ENCODE measurements at places on chromosomes 7 and 10.

GRCh38 chr10:93461807-93462178, 20.3 kb downstream of the MYOF start:
- H3K36me3 ChIP-seq, result no peaks in the 10 kb centered on the region
- DNase-seq, result no peak

DNA sequence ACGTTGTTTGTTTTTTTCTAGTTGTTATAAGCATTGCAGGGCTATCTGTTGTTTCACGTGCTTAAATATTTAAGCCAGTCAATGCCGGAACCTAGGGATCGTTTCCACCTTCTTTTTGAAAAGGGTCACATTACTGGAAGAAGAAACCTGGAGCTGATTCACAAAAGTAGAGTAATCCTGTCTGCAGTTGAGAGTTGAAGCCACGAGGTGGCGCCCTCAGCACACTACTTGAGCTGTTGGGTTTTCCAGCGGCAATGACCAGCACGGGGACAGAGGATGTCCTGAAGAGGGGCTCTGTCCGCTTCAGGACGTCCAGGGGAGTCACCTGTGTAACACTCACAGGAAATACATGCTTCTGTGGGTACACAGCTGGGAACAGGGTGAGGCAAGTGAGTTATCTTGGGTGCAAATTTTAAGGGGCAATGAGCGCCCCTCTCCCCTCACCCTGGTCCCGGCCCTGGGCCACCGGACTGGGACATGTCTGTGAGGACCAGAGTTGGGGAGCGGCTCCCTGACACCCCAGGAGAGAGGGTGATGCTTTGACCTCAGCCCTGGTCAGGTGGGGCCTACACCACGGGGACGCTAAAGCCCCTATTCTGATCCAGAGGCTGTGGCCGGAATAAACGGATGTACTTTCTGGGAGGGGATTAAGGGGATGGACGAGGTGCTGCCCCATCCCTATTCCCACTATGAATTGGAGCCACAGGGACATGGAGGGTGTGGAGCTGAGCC, 26.3 kb upstream of the WDFY4 start:
- H3K27me3 ChIP-seq, result no peaks in the 10 kb centered on the region
- no peak overlapping the region for H3K4me3 ChIP-seq
- no peak overlapping the region for H3K27ac ChIP-seq
- no peaks in the 10 kb centered on the region for H3K36me3 ChIP-seq
- DNase-seq, result no peak
- peaks cover 15% of the 10 kb centered on the region for H3K4me1 ChIP-seq

GRCh38 chr7:2196381-2197378, 36.1 kb downstream of the MAD1L1 start:
- H3K27ac ChIP-seq, result peak overlapping the region; percentile 71
- no peaks in the 10 kb centered on the region for H3K36me3 ChIP-seq
- H3K4me3 ChIP-seq, result no peak overlapping the region

DNA sequence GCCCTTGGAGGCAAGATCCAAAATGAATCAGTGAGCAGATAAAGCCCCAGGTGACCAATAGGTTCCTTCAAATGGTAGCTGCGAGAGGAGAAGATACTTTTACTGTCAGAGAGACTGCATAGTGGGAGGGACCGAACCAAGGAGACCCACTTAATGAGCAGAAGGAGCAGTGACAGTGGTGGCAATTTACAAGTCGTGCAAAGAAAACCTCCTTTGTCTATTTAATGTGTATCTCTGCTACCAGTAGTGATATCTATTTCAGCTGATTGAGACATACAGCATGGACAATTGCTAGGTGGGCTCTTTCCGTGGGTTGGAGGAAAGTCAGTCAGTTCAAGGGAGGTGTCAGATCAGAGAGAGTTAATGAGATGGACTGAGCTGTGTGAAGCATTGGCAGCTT, 480.4 kb downstream of the GATA3 start:
- H3K4me3 ChIP-seq, result no peak overlapping the region
- H3K36me3 ChIP-seq, result no peaks in the 10 kb centered on the region
- no peaks in the 10 kb centered on the region for H3K27me3 ChIP-seq
- no peak overlapping the region for H3K27ac ChIP-seq
- no peaks in the 10 kb centered on the region for H3K4me1 ChIP-seq

GRCh38 chr7:22184549-22185199, 172.3 kb downstream of the RAPGEF5 start:
- DNase-seq, result no peak
- no peaks in the 10 kb centered on the region for H3K27me3 ChIP-seq
- H3K27ac ChIP-seq, result no peak overlapping the region
- no peaks in the 10 kb centered on the region for H3K36me3 ChIP-seq
- H3K4me1 ChIP-seq, result no peaks in the 10 kb centered on the region

DNA sequence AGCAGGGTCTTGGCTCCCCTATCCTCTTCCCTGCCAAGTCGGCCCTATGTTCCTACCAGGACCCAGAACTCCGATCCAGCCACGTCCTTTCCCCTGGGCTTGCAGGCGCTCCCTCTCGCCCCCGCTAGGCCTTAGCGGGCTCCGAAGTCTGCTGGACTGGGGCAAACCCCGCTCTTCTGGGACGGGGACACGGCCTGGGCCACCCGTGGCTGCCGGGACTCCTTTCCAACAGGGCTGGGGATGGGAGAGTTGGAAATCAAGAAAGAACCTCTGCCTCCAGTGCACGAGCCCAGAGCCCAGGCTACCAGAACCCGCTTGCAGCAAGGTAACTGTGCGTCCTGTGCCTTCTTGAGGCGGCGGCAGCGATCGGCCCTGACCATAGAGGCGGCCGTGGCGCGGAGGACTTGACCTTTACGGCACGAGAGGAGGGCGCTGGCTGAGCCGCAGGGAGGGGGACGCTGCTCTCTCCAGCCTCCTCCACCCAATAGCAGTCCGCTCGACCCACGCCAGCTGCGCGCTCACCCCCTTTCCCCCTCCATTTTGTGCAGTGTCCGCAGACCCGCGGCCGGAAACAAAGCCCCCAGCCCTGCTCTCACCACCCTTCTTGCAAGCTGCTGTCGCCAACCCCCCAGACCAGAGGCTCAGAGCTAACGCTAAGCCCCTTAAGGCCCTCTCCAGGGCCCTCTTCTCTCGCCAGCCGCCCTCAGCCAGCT, 7.0 kb upstream of the HOXA11 start:
- peaks cover 14% of the 10 kb centered on the region for H3K4me1 ChIP-seq
- peaks cover 6% of the 10 kb centered on the region for H3K27me3 ChIP-seq
- peak overlapping the region; percentile 57 for H3K4me3 ChIP-seq
- DNase-seq, result no peak
- H3K36me3 ChIP-seq, result no peaks in the 10 kb centered on the region
- H3K27ac ChIP-seq, result peak overlapping the region; percentile 99

DNA sequence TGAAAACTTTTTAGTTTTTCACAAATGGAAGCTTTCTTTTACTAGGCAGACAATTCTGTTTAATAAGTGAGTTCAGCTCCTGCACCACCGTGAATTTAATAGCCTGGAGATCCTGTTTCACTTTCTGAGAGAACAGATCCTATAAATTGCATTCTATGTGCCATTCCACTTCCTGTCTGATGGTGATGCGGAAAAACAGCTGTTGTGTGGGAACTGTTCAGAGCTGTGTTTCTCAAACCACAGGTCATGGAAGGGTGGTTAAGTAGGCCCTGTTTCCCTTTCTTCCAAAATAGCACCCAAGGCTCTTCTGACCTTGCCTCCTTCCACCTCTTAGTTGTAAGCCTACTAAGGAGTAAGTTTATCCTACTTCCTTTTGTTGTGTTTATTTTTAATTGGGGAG, 97.2 kb upstream of the DKK1 start:
- DNase-seq, result peak; percentile 10
- H3K36me3 ChIP-seq, result no peaks in the 10 kb centered on the region
- no peak overlapping the region for H3K4me3 ChIP-seq
- H3K27me3 ChIP-seq, result no peaks in the 10 kb centered on the region
- peak overlapping the region; percentile 74 for H3K27ac ChIP-seq
- peaks cover 42% of the 10 kb centered on the region for H3K4me1 ChIP-seq

DNA sequence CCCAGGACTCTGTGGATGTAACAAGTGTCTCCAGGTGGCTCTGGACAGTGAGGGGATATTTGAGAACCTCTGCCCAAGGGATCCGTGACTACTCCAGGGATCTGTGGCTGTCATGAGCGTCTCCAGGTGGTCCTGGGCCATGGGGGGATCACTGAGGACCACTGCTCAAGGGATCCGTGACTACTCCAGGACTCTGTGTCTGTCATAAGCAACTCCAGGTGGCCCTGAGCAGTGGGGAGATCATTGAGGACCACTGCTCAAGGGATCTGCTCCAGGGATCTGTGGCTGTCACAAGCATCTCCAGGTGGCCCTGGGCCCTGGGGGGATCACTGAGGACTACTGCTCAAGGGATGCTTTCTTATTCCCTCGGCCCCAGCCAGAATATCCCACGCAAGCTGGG, 133.2 kb upstream of the ADARB2 start:
- H3K4me3 ChIP-seq, result no peak overlapping the region
- no peak overlapping the region for H3K27ac ChIP-seq
- no peak for DNase-seq
- no peaks in the 10 kb centered on the region for H3K36me3 ChIP-seq
- no peaks in the 10 kb centered on the region for H3K27me3 ChIP-seq

- H3K36me3 ChIP-seq, result no peaks in the 10 kb centered on the region
- H3K4me1 ChIP-seq, result no peaks in the 10 kb centered on the region
- H3K4me3 ChIP-seq, result no peak overlapping the region
- H3K27me3 ChIP-seq, result no peaks in the 10 kb centered on the region
Measured at GRCh38 chr10:105973360-105973759, 1191.1 kb downstream of the SORCS1 start.

- no peak overlapping the region for H3K4me3 ChIP-seq
- no peaks in the 10 kb centered on the region for H3K36me3 ChIP-seq
- H3K4me1 ChIP-seq, result no peaks in the 10 kb centered on the region
- H3K27ac ChIP-seq, result no peak overlapping the region
Measured at GRCh38 chr10:82742898-82743297, 867.9 kb downstream of the NRG3 start.

All from gastrocnemius medialis (tissue), 4 donors.